ENCODE measurements at places on chromosomes 6 and 20.
A peak's percentile ranks its signal among the peaks of the same experiment; 100 is the strongest.

DNA sequence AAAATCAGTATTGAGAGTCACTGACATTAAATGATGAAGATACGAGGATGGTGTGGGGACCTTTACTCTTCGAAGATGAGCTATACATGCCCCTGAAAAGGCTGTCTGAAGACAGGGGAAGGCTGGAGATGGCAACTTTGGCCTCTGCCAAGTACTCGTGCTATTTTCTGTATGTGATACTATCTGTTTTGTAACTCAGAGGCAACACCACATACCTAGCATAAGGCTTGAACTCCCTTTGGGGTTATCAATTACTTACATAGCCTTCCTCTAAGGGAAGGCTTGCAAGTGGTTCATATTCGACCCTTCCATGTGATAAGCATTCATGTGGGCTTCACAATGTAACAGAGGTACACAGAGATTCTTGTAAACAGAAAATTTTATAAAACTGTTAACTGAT lies 68.7 kb upstream of the FBXO30 start:
- peaks cover 3% of the 10 kb centered on the region for H3K36me3 ChIP-seq
- H3K4me1 ChIP-seq: no peaks in the 10 kb centered on the region
- no peaks in the 10 kb centered on the region for H3K27me3 ChIP-seq
- H3K27ac ChIP-seq: no peak overlapping the region

- no peak overlapping the region for H3K4me3 ChIP-seq
- no peak for DNase-seq
These were observed 135.2 kb downstream of the EYA2 start for GRCh38 chr20:47029845-47030244.

- no peaks in the 10 kb centered on the region for H3K27me3 ChIP-seq
- DNase-seq: no peak
- no peak overlapping the region for H3K4me3 ChIP-seq
- no peaks in the 10 kb centered on the region for H3K4me1 ChIP-seq
- peaks cover 16% of the 10 kb centered on the region for H3K36me3 ChIP-seq
These were observed 14.8 kb downstream of the PEDS1 start for GRCh38 chr20:50138479-50139393.

GRCh38 chr6:124795643-124796463 lies 166.4 kb upstream of the RNF217 start:
- no peak overlapping the region for H3K4me3 ChIP-seq
- no peak overlapping the region for H3K27ac ChIP-seq
- DNase-seq: no peak
- no peaks in the 10 kb centered on the region for H3K27me3 ChIP-seq
- H3K36me3 ChIP-seq: no peaks in the 10 kb centered on the region
- no peaks in the 10 kb centered on the region for H3K4me1 ChIP-seq

- no peaks in the 10 kb centered on the region for H3K27me3 ChIP-seq
- peaks cover 2% of the 10 kb centered on the region for H3K36me3 ChIP-seq
- peak overlapping the region; percentile 76 for H3K4me3 ChIP-seq
- DNase-seq: no peak
These were observed 1.4 kb downstream of the CDK5RAP1 start for GRCh38 chr20:33399924-33400323.

GRCh38 chr20:58225452-58226200 lies 2.8 kb downstream of the ANKRD60 start:
- peaks cover 9% of the 10 kb centered on the region for H3K4me1 ChIP-seq
- peaks cover 26% of the 10 kb centered on the region for H3K27me3 ChIP-seq
- no peak overlapping the region for H3K27ac ChIP-seq

- peaks cover 25% of the 10 kb centered on the region for H3K4me1 ChIP-seq
- no peak overlapping the region for H3K4me3 ChIP-seq
- H3K36me3 ChIP-seq: no peaks in the 10 kb centered on the region
- no peak for DNase-seq
These were observed 35.6 kb upstream of the SLCO4A1 start for GRCh38 chr20:62606551-62607201.

DNA sequence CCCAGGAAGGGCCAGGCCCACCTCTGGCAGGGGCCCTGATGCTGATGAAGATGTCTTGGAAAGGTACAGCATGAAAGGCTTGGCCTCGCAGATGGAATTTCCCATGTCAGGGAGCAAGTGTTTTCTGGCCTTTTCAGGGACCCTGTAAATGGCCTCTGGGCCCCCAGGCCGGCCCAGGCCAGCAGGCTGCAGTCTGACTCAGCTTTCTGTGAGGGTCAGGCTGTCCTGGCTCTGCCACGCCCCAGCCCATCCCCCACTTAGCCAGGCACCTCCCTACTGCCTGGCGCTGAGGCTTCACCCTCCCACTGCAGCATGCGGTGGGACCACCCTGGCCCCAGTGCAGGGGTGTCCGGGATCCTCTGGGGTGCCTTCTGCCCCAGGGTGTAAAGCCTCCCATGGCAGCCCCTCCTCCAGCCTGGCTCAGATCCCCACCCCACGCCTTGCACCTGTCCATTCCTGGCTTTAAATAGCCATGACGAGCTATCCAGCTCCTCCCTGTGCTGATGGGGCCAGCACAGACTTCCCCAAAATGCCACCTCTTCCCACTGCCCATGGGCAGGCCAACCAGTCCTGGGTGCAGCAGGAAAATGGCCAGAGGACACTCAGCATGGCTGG lies 35.6 kb upstream of the GATA5 start:
- no peaks in the 10 kb centered on the region for H3K4me1 ChIP-seq
- no peaks in the 10 kb centered on the region for H3K27me3 ChIP-seq
- H3K4me3 ChIP-seq: no peak overlapping the region
- H3K27ac ChIP-seq: no peak overlapping the region

DNA sequence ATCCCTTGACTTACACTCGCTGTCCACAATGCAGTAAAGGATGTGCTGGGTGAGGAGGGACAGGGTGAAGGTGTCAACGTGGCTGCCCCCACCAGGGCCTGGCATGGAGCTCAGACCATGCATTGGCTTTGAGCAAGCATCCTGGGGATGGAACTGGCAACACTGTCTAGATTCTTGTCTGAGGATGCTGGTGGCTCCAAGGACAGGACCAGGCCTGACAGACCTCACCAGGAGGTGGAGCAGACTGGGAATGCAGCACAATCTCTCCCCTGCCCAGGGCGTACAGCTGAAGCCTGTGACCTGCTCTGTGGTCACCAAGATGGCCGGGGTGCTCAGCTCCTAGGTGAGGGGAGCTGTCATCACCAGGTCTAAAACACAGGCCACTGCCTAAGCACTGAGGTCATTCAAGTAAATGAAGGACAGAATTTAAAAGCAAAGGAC lies 50.9 kb downstream of the MYH7B start:
- no peaks in the 10 kb centered on the region for H3K27me3 ChIP-seq
- no peak overlapping the region for H3K4me3 ChIP-seq
- no peak overlapping the region for H3K27ac ChIP-seq
- no peak for DNase-seq

GRCh38 chr20:59605601-59606364 lies 1.4 kb downstream of the PHACTR3 start:
- H3K36me3 ChIP-seq: no peaks in the 10 kb centered on the region
- DNase-seq: no peak
- H3K27ac ChIP-seq: no peak overlapping the region
- H3K4me3 ChIP-seq: no peak overlapping the region
- H3K27me3 ChIP-seq: no peaks in the 10 kb centered on the region

GRCh38 chr6:12174878-12175277 lies 115.3 kb upstream of the EDN1 start:
- H3K4me1 ChIP-seq: no peaks in the 10 kb centered on the region
- H3K27ac ChIP-seq: no peak overlapping the region
- no peak overlapping the region for H3K4me3 ChIP-seq

GRCh38 chr20:53872561-53873229 lies 197.7 kb downstream of the BCAS1 start:
- H3K4me3 ChIP-seq: peak overlapping the region; percentile 59
- no peaks in the 10 kb centered on the region for H3K36me3 ChIP-seq
- H3K27me3 ChIP-seq: no peaks in the 10 kb centered on the region
- H3K27ac ChIP-seq: peak overlapping the region; percentile 62
- peaks cover 55% of the 10 kb centered on the region for H3K4me1 ChIP-seq
- peak; percentile 74 for DNase-seq

DNA sequence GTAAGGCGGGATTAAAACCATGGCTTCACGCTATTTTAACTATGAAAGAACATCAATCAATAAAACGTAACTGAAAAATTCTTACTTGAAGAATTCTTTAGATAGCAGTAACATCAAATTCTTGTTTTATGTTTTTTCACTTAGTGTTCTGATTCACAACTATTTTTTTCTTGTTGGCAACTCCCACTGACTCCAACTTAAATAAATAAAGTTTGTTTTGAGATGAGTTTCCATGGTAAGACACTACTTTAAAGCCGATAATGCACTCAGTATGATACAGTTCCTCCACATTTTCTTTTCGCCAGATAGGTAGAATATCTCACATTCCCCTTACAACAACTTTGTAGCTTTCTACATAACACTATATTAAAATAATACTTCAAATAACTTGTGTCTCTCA lies 33.1 kb upstream of the CNKSR3 start:
- H3K27me3 ChIP-seq: no peaks in the 10 kb centered on the region
- no peak overlapping the region for H3K4me3 ChIP-seq
- H3K36me3 ChIP-seq: no peaks in the 10 kb centered on the region
- H3K4me1 ChIP-seq: no peaks in the 10 kb centered on the region
- no peak for DNase-seq
- H3K27ac ChIP-seq: no peak overlapping the region

GRCh38 chr6:108250240-108250866 lies 10.5 kb downstream of the SNX3 start:
- no peak overlapping the region for H3K27ac ChIP-seq
- no peak overlapping the region for H3K4me3 ChIP-seq
- peaks cover 14% of the 10 kb centered on the region for H3K4me1 ChIP-seq
- no peak for DNase-seq
- no peaks in the 10 kb centered on the region for H3K36me3 ChIP-seq

DNA sequence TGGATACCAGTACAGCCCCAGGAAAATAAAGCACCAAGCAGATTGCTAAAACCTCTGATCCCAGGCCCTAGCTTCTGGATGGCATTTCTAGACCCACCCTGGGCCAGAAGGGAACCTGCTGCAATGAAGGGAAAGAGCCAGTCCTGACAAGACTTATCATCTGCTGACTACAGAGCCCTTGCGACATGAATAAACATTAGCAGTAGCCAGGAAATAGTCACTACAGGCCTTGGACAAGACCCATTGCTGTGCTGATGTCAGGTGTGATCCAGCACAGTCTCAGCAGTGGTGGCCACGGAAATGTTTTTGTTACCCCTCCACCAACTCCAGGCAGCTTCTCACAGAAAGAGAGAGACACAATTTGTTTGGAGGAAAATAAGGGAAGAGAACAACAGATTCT lies 399.3 kb downstream of the HAO1 start:
- H3K27ac ChIP-seq: no peak overlapping the region
- H3K4me1 ChIP-seq: no peaks in the 10 kb centered on the region
- H3K4me3 ChIP-seq: no peak overlapping the region
- DNase-seq: no peak
- no peaks in the 10 kb centered on the region for H3K27me3 ChIP-seq
- H3K36me3 ChIP-seq: no peaks in the 10 kb centered on the region

GRCh38 chr20:33249456-33249855 lies 13.7 kb downstream of the BPIFA1 start:
- DNase-seq: no peak
- no peaks in the 10 kb centered on the region for H3K27me3 ChIP-seq
- H3K4me1 ChIP-seq: no peaks in the 10 kb centered on the region
- no peak overlapping the region for H3K27ac ChIP-seq

DNA sequence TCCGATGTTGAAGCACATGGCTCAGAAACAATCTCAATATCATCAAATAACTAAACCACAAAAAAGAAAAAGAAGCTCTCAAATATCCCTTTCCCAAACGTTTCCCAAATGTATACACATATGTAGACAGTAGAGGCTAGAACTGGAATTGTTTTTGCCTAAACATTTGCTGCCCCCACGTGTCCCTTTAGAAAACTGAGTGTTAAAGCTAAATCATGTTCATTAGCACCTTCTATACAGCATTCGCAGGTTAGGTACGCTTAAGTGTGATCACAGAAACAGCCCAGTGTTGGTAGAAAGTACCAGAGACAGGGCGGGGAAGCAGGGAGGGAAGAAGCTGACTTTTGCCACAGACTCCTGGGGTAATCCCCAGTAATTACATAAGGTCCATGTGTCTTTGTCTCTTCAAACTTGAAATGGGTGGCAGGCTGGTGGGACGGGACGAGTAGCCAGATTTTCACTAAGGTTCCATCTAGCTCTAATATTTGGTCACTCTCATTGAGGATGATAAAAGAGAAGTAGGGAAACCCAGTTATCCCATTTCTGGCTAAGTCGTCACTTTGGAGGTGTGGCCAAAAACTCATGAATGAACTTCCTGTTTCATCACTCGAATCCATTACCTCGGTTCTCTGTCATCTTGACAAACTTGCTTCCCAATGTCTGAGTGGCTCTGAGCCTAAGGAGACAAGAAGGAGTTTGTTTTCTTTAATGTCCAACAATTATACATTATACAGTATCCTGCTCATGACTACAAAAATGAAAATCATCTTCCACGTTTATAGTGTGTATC lies 15.0 kb upstream of the TFAP2A start:
- H3K4me3 ChIP-seq: no peak overlapping the region
- peaks cover 11% of the 10 kb centered on the region for H3K4me1 ChIP-seq
- no peak for DNase-seq
- peaks cover 16% of the 10 kb centered on the region for H3K27me3 ChIP-seq
- H3K27ac ChIP-seq: no peak overlapping the region
- no peaks in the 10 kb centered on the region for H3K36me3 ChIP-seq

DNA sequence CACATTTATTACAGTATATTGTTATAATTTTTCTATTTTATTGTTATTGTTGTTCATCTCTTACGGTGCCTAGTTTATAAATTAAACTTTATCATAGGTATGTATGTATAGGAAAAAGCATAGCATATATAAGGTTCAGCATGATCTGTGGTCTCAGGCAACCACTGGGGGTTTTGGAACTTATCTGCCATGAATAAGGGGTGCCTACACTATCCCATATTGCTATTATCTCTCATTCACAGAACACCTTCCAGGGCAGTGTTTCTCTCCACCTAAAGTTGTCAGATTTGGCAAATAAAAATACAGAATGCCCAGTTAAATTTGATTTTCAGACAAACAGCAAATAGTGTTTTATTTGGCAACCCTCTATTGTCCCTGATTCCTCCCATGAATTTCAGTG lies 35.5 kb upstream of the FAM184A start:
- H3K27me3 ChIP-seq: no peaks in the 10 kb centered on the region
- H3K4me1 ChIP-seq: peaks cover 9% of the 10 kb centered on the region
- H3K36me3 ChIP-seq: no peaks in the 10 kb centered on the region
- H3K27ac ChIP-seq: no peak overlapping the region
- no peak overlapping the region for H3K4me3 ChIP-seq

DNA sequence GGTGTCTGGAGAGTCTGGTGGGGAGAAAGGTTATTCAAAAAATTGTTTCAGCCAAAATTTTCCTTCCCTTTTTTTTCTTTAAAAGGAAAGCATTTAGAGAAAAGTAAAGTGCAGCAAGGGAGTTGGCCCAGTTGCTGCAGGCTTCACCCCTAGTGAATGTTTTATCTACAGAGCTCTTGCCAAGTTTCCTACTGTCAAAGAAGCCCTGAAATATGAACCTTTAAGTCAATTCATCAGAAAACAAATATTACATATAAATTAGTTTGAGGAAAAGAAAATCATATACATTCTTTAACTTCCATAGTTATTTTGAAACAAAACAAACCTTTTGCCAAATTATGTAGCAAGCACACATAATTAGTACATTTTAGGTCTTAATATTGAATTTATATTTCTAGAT lies 25.0 kb upstream of the HMGCLL1 start:
- no peaks in the 10 kb centered on the region for H3K4me1 ChIP-seq
- H3K4me3 ChIP-seq: no peak overlapping the region
- no peak overlapping the region for H3K27ac ChIP-seq
- no peak for DNase-seq
- H3K36me3 ChIP-seq: no peaks in the 10 kb centered on the region

Data from CD8-positive, alpha-beta memory T cell (primary cell).